ENCODE measurements at places on chromosomes 6 and 20.

DNA sequence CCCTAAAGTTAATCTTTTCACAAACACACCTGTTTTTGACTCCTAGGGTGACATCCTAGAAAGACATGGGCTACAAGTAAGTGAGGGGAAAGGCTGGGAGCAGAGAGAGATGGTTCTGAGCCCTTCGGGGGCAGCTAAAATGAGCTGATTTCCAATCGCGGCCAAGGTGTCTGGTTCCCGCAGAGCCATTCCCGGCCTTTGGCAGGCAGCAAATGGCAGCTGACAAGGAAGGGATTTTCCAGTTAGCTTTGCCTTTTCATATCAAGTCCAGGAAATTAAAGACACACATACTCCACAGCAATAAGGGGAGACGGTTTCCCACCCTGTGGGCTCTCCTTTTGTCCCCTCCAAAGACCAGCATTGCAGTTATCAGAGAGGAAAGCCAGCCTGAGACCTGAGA lies 228.5 kb downstream of the ZMYND8 start:
- DNase-seq = no peak

GRCh38 chr6:13407709-13408695 lies 79.4 kb downstream of the GFOD1 start:
- DNase-seq = no peak

- DNase-seq = no peak
These were observed 13.1 kb upstream of the FOXQ1 start for GRCh38 chr6:1298768-1299167.

- DNase-seq = peak; percentile 51
These were observed 616 bp downstream of the TUBB start for GRCh38 chr6:30720738-30721197.

DNA sequence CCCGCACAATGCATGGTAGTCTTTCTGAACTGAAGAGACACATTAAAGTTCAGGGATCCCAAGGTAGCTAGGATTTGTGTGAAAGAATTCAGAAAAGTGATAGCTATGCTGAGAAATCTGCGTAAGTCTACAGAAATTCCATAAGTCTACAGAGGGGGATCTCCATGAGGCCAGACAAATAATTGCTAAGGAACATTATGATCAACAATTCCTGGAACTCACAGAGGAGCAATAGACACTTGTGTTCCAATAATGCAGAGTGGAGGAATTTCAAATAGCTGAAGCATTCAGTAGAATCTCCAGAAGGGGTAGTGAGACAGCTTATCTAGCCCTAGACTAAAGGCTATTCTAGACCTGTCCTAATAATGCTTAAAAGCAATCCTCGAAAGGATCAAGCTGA lies 315.7 kb upstream of the ECI2 start:
- DNase-seq = no peak

DNA sequence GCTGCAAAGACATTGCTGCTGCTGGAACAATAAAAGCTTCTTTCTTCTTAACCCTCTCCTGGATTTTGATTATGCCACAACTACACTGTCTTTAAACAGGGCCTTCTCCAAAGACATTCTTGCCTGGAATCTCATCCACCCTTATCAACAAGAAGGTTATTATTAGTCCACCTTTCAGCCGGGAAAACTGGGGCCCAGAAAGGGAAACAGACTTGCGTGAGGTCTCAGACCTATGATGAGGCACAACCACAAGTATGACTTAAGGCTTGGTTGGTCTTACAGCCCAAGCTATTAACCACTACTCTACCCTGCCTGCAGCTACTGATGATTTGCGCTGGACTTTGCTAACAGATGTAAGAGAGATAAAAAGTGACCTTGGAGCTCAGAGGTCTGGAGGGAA lies 62.8 kb upstream of the CTNNBL1 start:
- DNase-seq = no peak

DNA sequence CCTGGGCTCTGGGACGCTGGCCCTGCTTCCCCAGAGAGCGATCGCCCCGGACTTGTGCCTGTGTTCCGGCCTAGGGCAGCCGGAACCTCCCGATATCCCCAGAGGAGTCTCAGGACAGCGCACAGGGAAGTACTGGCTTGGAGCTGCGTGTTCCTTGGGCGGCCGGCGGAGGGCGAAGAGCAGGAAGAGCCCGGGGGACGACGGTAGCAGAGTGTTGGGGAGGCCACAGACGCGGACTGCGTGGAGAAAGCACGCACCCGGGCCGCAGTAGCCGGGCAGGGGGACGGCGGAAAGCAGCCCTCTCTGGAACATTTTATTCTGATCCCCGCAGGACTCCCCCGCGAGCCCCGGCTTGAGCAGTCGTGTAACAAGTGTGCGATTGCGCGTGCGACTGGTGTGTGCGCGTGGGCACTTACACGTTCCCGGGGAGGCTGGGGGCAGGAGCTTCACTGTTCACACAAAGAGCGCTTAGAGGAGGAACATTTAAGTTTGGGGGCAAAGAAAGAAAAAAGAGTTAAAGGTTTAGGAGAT lies 36.1 kb downstream of the NCR2 start:
- no peak for DNase-seq

DNA sequence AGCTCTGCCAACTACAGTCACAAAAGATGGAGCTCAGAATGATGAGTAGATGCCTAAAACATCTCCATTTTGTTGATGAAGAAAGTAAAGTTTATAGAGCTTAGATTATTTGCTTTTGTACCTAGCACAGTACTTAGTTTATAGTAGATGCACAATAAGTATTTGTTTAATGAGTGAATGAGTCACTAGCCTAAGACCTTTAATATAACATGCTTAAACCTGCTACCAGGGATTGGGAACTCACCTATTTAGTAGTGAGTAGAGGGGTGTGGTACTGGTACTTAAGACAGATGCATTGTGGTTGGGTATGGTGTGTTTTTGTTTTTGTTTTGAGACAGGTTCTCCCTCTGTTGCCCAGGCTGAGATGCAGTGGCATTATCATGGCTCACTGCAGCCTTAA lies 35.8 kb downstream of the TRIM38 start:
- DNase-seq = no peak

GRCh38 chr20:34970193-34970840 lies 14.6 kb downstream of the MYH7B start:
- no peak for DNase-seq

- no peak for DNase-seq
These were observed 1.6 kb downstream of the PRDM1 start for GRCh38 chr6:106087548-106088325.

DNA sequence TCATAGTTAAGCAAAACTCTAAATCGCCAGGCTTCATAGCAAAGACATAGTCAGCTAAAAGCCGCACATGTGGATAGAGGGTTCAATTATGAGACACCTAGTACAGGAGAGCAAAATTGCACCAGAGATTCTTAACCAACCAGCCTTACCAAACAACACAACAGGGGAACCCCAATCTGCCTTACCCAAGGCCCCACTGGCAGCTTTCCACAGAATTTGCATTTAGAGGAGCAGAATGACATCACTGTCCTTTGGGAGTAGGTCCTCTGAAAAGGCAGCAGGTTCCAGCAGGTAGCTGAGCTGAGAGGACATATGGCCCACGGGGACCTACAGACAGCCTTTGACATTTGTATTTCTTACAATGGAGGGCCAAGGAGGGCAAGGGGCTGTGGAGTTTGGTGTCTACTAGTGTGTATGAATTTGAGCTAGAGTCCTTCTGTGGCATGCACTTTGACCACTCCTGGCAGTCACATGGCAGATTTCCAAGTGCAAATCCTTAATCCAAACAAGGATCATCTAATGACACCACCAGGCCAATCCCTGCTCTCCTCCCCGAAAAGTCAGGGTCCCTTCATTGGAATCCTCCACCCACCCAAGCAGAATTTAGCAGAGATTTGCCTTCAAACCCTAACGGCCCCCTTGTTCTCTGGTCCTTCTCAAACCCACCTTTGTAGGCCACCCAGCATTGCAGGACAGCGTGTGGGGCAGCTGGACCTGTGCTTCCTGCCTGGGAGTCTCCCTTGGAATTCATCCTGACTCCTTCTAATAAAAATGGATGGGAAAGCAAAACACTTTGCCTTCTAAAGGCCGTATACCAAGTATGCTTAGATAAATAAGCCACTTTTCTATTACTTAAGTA lies 171.2 kb upstream of the SUPT3H start:
- DNase-seq = no peak

DNA sequence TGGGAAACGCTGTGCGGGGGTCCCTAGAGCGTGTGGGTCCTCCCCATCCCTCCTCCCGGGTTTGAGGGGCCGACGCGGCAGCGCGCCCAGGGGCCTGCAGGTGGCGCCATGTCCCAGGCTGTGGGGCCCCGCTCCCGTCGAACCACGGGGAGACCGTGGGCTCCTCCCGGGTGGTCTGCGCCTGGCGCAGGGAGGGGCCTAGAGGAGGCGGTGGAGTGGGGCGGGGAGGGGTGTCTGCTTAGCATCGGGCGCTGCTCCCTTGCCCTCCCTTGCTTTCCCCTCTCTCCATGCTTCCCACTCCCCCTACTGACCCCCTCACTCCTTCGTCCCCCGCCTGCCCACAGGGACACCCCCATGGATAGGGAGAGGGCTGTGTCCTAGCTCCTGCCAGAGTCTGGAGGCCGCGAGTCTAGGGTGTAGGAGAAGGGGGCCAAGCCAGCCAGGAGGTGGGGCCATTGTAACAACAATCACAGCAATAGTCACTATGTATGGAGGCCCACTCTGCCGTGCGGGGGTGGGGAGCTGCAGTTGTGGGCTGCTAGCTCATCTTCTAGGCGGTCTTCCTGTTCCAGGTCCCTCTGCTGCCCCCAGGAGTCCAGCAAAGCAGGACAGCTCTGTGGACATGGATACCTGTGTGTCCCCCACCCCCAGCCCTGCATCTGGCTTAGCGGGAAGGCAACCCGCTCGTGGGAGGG lies 51.7 kb downstream of the CHMP4B start:
- no peak for DNase-seq

DNA sequence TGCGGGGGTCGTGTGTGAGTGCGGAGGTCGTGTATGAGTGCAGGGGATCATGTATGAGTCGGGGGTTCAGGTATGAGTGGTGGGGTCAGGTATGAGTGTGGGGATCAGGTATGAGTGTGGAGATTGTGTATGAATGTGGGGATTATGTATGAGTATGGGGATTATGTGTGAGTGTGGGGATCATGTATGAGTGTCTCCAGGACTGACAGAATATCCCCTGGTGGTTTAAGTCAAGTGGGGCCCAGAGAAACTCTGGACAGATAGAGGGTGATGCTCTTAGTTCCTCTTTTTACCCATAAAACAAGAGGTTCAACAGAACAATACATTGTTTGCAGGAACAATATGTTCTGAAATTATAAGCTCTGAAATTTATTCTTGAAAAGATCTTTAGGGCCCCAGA lies 131.9 kb downstream of the UST start:
- DNase-seq = no peak

DNA sequence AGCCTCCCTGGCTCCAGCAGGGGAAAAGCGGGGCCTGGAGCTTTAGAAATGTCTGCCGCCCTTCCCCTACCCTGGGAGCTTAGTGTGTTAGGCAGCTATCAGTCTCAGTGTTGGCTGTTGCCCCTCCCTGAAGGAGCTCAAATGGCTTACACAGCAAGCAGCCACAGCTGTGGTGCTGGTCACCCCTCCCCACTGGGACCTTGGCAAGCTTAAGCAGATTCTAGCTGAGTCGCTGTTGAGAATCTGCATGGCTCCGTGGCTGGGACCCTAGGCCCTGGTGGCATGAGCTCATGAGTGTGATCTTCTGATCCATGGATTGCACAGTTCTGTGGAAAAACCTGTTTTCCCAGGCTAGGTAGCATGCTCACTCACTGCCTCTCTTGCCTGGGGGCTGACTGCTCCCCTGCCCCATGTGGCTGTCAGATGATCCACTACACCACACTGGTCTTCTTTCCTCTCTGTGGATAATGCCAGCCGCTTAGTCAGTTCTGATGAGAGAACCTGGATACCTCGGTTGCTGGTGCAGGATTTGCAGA lies 714.0 kb downstream of the MAFB start:
- DNase-seq = no peak

GRCh38 chr20:34753706-34754461 lies 49.7 kb downstream of the TP53INP2 start:
- no peak for DNase-seq

DNA sequence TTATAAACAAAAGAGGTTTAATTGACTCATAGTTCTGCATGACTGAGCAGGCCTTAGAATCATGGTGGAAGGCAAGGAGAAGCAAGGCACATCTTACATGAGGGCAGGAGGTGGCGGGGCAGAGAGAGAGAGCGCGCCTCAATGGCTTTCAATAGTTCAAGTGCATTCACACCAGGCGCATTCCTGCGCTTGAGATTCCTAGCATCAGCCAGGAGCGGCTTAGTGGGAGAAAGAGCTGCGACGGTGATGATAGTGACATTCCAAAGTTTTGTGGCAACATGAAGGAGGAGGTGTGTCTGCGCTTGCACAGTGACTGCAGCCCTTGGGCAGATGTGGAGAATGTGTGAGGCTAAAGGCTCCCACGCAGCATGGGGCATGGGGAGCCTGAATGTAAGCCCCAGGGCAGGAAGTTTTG lies 25.0 kb upstream of the EMILIN3 start:
- no peak for DNase-seq

DNA sequence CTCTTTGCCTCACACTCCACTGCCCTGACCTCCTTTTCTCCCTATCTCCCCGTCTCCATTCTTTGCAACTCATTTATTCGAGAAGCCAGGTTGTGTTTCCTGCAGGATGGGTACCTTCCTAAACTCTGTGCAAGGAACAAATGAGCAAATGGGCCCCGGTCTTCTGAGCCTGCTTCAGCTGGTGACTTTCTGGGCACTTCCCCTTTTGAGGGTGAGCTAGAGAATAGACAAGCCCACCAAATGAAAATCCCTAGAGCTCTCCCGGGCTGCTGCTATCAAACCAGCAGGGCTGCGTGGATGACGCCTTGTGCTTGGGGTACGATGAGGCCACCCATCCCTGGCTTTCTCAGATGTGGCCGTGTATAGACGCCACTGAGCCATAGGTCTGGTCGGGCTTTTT lies 91.0 kb upstream of the FOXA2 start:
- no peak for DNase-seq

DNA sequence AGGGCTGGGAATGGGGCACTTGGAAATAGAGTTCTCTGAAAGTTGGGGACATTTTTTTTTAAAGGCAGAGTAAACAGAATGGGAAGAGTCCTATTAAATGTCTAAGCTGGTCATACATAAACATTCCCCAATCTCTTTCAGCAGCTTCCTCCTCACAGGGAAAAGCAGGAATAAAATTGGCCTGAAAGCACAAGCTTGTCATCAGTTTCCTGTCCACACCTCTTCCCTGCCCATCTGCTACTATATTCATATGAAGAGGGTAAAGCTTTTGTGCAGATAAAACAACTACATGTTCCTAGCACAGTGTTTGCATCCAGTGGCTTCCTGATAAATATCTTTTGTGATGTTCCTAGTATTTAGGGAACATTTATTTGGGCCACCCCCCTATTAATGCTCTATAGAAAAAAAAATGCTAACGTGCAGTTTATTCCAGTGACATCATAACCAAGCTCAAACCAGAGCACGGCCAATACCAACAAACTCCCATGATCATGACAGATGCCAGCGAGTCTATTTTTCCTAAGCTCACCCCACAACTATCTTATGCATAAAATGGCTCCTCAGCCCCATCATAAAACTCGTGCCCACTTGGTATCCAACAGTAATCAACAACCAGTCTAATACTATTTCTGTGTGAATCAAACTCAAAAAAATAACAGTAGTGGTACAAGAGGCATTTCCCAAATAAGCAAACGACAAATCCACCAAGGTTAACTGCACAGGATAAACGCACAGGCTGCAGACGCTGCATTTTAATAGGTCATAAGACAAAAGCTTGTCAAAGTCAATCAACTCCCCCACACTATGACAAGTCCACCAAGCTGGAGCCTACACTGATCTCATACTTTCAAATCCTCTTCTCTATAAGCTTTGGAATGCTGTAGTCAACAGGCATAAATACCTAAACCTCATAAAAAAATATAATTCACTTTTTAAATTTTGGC lies 95.3 kb downstream of the EPB41L2 start:
- DNase-seq = no peak
